ENCODE measurements at places on chromosomes 2 and 18.

DNA sequence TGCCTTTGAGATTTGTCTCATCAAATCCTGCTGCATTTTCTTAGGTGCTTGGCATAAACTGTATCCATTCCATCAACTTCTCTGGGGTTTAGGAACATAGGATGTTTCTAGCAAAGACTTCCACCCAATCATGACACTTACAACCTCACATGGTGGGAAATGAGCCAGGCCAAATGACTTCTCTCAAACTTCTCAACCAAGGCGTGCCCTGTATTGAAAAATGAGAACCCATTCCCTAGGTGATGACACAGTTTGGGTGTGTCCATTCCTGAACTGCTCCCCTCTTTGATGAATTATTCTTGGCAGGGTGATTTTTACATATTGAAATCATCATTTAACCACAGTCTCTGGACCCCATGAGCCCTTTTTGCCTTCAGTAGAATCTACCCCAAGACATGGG is 161.1 kb downstream of the EN1 start:
- DNase-seq, result no peak

DNA sequence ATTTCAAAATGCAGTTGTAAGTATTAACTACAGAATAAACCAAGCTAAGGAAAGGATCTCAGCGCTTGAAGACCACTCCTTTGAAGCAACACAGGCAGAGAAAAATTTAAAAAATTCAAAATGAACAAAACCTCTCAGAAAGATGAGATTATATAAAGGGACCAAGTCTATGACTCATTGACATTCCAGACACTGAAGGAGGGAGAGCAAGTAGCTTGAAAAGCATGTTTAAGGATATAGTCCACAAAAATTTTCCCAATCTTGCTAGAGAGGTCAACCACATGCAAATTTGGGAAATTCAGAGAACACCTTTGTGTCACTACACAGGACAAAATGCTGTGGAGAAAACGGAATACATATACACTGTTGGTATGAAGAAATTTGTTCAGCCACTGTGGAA is 112.6 kb upstream of the MC4R start:
- no peak for DNase-seq

DNA sequence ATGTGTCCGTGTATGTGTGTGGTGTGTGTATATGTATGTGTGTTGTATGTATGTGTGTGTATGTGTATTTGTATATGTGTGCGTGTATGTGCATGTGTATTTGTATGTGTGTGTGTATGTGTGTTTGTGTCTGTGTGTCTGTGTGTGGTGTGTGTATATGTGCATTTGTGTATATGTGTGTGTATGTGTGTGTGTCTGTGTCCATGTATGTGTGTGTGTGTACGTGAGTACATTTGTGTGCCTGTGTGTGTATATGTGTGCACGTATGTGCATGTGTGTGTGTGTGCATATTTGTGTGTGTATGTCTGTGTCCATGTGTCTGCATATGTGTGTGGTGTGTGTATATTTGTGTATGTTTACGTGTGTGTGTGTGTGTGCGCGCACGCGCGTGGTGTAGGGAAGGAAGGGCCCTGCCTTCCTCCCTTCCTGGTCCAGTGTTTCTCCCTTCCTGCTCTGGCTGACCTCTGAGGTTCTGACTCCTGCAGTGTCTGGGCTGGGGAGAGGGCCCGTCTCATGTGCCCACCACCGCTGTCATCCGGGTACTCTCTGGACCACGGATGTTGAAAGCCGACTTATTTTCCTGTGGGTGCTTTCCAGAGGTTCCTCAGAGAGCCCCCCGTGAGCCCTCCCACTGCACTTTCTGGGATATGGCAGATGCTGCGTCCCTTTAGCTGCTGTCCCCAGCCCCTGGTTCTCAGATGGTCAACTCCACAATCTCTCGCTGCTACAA is 209.5 kb downstream of the DYSF start:
- DNase-seq, result no peak

DNA sequence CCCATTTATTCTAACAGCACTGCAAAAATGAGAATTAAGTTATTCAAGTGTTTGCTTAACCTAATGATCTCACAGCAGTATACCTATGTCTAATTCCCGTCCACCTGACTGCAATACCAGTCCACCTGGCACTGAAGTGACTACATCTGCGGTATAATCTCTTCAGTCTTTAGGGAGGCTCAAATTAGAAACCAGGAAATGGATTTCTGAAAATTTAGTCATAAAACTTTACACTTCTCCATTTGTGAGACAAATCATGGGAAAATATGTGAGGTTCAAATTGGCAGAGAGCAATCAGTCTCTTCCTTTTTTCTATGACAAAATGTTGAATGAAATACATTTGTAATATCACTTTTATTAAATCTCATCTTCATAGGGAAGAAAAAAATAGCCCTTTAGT is 33.0 kb downstream of the FTCDNL1 start:
- no peak for DNase-seq

DNA sequence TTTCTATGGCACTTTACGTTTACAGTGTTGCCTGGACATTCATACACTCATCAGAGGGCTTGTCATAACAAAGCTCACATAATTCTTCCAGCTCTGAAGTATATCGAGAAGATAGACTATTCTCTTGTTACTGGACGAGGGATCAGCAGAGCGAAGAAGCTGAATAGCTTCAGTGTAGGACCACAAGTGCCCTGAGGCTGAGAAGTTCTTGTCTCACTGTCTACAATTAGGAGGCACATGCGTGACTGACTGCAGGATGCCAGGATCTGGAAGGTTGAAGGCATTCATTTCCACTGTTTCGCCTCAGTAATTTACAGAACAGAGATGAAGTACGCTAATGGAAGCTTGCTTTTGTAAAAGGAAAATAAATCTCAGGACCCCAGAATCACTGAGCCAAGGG is 9.6 kb downstream of the SH3YL1 start:
- DNase-seq, result no peak

GRCh38 chr2:74364533-74365505 is 15.3 kb downstream of the DCTN1 start:
- no peak for DNase-seq

DNA sequence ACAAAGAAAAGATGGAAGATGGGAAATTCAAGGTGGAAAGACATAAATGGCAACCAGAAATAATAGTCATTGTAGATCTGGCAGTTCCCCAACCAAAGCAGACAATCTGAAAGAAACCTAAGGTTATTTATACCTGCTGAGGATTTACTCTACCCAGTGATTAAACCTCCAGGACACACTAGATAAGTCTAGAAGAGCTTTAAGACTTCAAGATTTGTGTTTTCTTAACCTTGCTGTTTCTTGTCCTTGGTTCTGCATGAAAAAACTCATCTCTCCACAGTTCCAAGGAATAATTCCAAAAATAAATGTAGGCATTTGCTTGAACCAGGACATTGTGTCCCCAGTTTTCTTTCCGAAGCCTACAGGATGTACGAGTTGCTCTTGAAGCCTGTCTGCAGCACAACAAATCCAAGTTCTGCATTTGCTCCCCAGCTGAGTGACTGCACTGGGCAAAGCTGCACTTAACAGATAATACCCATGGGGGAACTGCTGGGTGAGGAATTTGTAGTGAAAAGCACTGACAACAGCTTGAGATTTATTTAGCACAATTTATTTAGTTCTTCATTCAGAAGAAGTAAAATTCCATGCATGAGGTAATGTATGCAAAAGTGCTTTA is 19.8 kb downstream of the DTNA start:
- no peak for DNase-seq

DNA sequence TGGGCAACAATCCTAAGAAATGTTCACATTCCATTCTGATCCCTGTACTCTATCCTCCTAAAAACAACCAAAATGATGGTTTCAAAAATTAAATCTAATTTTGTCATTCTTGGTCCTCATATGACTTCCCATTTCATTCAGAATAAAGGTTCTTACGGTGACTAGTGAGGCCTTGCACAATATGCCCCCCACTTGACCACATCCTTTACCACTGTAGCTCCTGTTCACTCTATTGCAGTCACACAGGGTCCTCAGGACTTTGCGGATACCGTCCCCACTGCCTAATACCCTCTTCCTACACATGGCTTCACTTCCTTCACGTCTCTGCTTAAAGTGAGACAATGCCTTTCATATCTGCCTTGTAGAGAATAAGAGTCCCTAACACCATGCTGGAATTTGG is 1058.7 kb upstream of the KLHL29 start:
- DNase-seq, result no peak

GRCh38 chr2:114446571-114446970 is 4.1 kb downstream of the DPP10 start:
- no peak for DNase-seq

GRCh38 chr2:163662141-163662780 is 73.5 kb downstream of the FIGN start:
- DNase-seq, result no peak

DNA sequence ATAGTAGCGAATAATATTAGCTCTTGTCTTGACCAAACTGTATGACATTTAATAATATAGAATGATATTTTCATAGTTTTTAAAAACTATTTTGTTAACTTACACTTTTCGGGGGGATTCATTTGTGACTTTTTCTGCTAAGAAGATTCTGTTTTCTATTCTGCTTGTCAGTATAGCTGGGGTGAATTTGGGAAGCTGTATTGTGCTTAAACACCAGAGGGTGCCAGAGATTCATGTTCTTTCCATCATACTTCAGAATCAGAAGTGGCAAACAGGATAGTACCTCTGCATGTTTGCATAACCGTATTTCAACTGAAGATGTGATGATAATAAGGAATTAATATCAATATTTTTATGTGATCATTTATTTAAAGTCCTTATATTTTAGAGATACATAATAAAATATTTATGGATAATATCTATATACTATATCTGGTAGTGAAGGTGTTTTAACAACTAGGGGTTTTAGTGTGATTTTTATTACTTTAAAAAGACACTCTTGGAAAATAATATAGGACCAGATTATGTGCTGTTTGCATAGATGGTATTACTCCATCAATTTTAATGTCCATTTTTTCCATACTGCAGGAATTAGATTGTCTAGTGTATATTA is 81.0 kb downstream of the TAF4B start:
- peak; percentile 2 for DNase-seq

DNA sequence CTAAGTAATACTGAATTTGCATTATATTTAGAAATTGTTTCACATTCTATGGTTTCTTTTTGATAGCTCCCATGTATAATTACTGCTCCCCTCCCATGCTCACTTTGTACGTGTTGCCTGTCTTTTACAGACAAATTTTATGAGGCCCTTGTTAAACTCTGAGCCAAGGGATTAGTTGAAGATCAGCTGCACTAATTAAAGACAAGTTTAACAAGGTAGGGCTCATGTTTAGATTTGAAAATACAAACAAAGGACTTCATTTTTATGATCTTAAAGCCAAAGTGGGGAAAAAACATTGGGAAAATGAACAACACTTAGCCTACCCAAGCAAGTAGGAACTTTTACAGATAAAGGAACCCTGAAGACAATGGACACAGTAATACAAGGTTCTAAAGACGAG is 46.2 kb downstream of the ARHGAP28 start:
- no peak for DNase-seq

DNA sequence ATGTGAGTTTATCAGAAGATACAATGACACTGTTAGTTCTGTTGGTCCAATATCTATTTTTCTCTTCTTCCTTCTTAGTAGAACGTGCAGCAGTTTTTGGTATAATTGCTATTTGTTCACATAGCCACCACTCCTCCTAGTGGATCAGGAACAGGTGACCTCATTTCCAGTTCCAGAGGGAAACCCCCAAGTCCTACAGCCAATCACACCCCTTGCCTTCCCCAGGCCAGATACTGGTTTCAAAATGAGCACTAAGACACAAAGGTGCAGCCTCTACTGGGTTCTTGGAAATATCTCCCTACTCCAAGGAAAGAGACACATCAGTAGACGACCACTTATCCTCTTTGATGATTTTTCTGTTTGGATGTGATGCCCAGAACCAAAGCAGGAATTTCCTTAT is 103.2 kb downstream of the TCF4 start:
- DNase-seq, result no peak

DNA sequence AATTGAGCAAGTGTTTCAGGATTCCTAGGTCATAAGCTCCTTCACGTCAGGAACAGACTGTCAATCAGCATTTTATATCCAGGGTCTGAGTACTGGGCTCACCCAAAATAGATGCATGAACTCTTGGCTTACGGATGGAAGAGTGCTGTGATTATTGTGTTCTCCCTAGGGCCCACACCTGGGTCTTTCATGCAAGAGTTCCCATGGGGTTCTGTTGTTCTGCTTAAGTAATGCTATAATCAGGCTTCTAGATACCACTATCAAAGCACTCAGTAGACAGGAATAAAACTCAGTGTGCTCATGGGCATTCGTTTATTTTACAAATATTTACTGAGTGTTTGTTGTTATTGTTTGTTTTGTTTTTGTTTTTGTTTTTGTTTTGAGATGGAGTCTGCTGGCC is 46.4 kb upstream of the PMAIP1 start:
- no peak for DNase-seq

DNA sequence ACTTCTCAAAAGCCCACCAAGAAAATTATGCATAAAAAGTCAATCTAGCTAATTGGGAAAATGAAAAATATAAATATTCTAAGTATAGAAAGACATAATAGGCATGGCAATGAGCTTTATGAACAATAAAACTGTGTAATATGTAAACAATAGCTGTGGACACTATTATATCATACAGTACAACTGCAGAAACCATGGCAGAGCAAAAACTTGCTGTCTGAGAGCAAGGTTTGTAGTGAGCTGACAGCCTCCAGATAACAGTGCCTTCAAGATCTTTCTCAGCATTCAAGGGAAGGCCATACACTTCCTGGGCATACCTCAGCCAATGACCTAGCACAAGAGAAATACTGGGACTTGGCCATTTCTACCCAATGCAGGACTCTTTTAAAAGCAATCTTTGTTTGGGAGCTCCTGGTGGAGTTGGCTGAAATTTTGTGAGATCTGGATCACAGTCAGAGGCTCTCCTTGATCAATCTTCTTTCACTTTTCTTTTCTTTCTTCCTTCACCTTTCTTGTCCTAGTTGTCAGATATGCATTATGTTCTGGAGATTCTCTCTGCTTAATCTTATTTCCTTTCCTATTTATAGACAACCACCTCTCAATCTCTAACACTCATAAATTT is 427.2 kb upstream of the UBE2E3 start:
- no peak for DNase-seq

- DNase-seq, result no peak
These were observed 45.1 kb downstream of the WDFY1 start for GRCh38 chr2:223900066-223900465.

Data from CD4-positive, alpha-beta T cell treated with Interleukin-1 beta for 1 hour (primary cell).